Neural crest cell (in vitro differentiated cells): ENCODE measurements at places on chromosomes 11 and 22. TPM values are rescaled to one million over a fixed set of nuclear protein-coding genes. Genes with fewer than 3 reads are reported as not detected.

GRCh38 chr11:65310736-65311135, 3.9 kb upstream of the CDC42EP2 start:
- no peak for DNase-seq

DNA sequence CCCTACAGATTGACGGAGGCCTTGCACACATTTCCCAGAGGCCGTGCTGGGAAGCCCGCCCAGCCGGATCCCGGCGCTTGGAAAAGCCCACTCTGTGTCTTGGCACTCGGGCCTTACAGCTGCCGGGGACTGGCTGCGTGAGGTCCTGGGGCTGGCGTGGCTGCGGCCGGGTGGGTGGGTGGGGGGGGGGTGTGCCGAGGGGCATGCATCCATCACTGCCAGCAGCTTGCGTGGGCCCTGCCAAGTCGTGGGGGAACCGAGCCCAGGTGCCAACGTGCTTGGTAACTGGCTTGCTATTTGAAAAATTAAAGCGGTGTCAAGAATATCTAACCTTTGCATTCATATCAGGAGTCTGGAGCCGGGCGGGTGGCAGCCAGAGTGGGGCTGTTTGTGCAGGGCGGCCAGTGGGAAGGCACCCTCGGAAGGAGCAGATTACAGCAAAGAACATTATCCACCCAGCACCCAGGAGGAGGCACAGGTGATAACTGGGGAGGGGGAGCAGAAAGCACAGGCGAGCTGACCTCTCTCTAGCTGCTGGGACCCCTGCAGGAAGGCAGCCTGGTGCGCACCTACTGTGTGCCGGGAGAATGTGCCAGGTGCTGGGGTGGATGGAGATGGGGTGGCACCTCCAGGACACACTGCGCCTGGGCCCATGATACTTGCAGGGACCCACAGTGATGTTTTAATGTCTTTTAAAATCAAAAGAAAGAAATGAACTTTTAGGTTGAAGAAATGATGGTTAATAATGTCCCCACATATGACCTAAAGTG, 28.5 kb upstream of the SMIM38 start:
- no peak for DNase-seq

- DNase-seq: no peak
These were observed 4.8 kb upstream of the FAM118A start for GRCh38 chr22:45304971-45305370.

FAM118B gene
- total RNA-seq: 28.4 and 30.1 TPM in 2 replicates

INPP5J gene
- total RNA-seq: 4.5 and 4.7 TPM in 2 replicates
